ENCODE measurements at places on chromosomes 7 and 10. TPM values are rescaled to one million over a fixed set of nuclear protein-coding genes. Genes with fewer than 3 reads are reported as not detected.

DNA sequence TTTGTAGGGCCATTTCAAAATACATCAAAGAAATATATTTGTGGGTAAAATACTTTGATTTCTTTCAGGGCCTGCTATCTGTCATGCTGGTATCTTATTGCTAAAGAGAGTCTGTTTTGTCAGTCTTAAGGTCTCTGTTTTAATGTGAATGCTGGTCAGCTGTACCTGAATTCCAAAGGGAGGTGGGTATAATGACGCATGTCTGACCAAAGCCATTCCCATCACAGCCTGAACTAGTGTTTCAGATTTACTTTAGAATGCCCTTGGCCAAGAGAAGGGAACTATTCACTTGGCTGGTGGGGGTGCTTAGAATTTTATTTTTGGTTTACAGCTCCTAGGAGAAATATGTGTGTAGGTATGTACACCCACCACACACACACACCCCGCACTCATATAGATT lies 30.6 kb upstream of the MYL10 start:
- DNase-seq: no peak
- no peak overlapping the region for H3K27ac ChIP-seq
- no peaks in the 10 kb centered on the region for H3K4me1 ChIP-seq
- H3K36me3 ChIP-seq: peaks cover 4% of the 10 kb centered on the region
- H3K4me3 ChIP-seq: no peak overlapping the region

DNA sequence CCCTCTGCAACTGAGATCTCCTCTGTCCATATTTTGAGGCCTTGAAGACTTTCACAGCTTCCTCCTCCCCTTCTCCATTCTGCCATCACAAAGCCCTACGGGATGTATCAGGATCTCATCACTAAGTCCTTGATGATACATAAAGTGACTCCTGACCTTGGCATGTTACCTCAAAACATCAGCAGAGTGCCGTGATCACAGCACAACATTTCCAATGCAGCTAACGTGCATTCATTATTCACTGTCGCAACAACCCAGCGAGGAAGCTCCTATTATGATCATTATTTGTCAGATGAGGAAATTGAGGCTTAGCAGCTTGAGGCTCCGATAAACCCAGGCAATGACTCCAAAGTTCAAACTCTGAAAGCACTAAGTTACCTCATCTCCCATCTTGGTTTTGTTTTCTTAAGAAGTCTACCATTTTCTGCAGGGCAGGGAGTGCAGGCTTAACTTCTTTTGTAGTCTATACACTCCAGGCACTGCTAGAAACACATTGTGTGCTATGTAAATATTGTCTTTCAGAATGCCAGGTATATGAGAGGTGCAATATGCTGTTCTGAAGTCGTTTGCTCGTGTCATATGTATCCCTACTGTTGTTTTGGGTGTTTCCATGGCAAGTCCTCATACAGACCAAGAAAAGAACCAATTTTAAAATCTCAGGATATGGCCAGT lies 80.6 kb upstream of the C1QL3 start:
- DNase-seq: no peak
- H3K36me3 ChIP-seq: no peaks in the 10 kb centered on the region
- no peaks in the 10 kb centered on the region for H3K27me3 ChIP-seq
- no peak overlapping the region for H3K4me3 ChIP-seq
- H3K27ac ChIP-seq: no peak overlapping the region
- H3K4me1 ChIP-seq: no peaks in the 10 kb centered on the region

GRCh38 chr7:44291066-44291732 lies 34.2 kb downstream of the CAMK2B start:
- no peaks in the 10 kb centered on the region for H3K36me3 ChIP-seq
- no peak for DNase-seq
- no peak overlapping the region for H3K27ac ChIP-seq
- no peaks in the 10 kb centered on the region for H3K4me1 ChIP-seq
- no peak overlapping the region for H3K4me3 ChIP-seq

STEAP2 gene
- 6.7 TPM for total RNA-seq

CDHR1 gene
- 6.4 TPM for total RNA-seq

IQUB gene
- 0.39 TPM for total RNA-seq

IL6 gene
- 0.85 TPM for total RNA-seq

ATRNL1 gene
- total RNA-seq: 9.3 TPM

All from H9 (cell line).